ENCODE measurements at places on chromosomes 16 and 17.

GRCh38 chr17:46100590-46100989 lies 92.6 kb downstream of the KANSL1 start:
- no peak for DNase-seq

GRCh38 chr16:28977703-28978662 lies 3.4 kb downstream of the SPNS1 start:
- DNase-seq: no peak

DNA sequence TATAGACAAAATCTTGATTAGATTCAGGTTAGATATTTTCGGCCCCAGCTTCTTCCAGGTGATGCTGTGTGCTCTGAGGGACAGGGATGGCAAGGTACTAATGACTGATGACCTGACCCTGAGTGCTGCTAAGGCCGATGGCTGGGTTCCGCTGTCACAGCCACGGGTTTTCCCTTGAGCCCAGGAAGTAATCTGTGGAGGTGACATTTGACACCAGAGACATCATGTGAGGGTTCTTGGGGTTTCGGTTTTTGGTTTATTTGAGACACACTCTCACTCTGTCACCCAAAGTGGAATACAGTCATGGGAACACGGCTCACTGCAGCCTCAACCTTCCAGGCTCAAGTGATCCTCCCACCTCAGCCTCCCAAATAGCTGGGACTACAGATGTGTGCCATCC lies 9.8 kb downstream of the OTOP3 start:
- no peak for DNase-seq

DNA sequence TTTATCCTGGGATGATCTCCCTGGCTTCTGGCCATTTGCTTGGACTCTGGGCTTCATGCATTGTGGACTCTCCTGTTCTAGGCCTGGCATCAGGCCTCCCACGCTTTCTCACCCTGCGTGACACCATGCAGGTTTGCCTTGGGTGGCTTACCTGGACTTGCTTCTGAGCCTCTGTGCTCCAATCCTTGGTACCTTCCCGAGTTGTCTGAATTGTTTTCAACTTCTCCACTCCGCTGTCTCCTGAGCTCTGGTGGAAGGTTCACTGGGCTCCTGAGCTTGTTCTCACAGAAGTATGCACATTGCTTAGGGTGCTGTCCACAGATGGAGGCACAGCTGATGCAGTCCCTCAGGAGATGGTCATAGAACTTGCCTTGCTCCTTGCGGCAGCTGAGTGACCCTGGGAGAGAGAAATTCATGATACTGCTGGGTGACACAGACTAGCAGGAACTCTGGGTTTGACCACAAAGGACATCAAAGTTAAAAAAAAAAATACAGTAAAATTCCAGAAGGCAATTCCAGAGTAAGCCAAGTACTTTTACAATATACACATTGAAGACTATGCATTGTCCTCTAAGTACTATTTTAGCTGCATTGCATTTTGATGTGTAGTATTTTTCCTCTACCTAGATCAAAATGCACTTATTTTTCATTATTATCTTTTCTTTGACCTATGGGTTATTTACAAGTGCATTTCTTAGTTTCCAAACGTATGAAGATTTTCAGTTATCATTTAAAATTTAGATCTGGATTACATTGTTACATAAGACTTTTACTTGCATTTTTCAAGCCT lies 23.1 kb downstream of the TNFRSF13B start:
- no peak for DNase-seq

GRCh38 chr16:74650966-74651567 lies 15.6 kb downstream of the RFWD3 start:
- no peak for DNase-seq

DNA sequence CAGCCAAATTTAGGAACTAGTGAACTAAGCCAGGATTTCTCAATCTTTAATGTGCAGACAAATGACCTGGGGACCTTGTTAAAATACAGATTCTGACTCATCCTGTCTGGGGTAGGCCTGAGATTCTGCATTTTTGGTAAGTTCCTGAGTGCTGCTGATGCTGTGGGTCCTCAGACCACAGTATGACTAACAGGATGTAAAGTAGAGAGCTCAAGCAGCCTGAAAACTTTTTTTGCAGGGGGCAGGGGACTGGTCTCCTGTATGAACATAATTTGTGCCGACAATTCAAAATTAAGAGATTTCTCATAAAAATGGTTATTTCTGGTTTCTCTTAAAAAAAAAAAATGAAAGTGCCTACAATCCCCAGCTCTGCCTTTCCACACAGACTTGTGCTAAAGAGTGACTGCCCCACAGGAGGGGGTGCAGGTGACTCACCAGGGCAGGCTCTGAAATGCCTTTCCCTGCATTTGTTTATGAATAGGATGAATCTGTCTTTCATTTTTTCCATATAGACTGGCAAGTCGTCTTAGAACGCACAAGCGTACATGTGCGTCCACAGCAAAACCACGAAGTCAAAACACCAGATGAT lies 271.5 kb downstream of the PHKB start:
- no peak for DNase-seq

GRCh38 chr16:31138621-31139578 lies 3.4 kb upstream of the PRSS8 start:
- no peak for DNase-seq

- DNase-seq: no peak
Measured at GRCh38 chr17:28534740-28535375, 17.6 kb downstream of the UNC119 start.

DNA sequence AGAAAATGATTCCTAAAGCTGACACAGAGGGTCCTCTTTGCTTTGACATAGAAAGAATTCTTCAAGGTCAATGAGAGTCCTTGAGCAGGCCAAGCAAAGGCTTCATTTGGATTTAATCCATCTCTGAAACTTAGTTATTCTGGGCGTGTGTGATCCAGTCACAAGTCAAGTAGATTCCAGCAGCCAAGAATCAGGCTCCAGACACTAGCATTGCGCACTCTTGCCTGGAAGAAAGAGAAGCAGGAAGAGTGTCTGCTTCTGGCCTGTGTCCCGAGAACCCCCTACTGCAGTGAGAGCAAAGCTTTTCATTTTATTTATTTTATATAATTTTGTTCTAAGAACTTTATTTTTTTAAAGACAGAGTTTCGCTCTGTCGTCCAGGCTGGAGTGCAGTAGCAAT lies 88.2 kb upstream of the CACNG5 start:
- no peak for DNase-seq

- DNase-seq: no peak
Measured at GRCh38 chr17:6240601-6241000, 170.4 kb downstream of the WSCD1 start.

GRCh38 chr17:13084420-13084819 lies 66.6 kb upstream of the ELAC2 start:
- no peak for DNase-seq

- no peak for DNase-seq
Measured at GRCh38 chr16:3474136-3474779, 21.0 kb downstream of the C16orf90 start.

DNA sequence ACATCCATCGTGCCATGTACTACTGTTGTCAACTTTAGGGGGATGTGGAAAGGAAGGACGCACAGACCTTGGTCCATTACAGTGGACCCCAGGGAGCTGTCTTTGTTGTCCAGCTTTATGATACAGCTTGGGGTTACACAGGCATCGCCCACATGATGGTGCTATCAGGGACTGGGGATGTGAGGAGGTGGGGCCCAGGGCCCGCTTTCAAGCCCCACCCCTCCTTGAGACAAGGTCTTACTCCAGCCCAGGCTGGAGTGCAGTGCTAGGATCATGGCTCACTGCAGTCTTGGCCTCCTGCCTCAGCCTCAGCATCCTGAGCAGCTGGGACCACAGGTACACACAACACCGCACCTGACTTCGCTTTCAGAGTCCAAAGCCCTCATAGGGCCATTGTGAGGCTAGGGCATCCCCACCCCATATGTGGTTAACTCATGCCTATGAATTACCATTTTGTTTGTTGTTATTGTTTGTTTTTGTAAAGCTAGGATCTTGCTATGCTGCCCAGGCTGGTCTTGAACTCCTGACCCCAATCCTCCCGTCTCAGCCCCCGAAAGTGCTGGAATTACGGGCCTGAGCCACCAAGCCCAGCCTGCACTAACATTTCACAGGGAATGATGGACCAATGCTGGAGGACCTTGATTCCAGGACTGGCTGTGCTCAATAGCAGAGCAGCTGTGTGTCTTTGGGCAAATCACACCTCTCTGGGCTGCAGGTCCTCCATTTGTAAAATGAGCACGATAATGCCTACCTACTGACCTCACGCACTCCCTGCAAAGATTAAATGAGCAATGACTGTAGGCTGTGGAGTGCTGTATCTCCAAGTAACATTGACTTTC lies 17.2 kb downstream of the ST3GAL2 start:
- no peak for DNase-seq

DNA sequence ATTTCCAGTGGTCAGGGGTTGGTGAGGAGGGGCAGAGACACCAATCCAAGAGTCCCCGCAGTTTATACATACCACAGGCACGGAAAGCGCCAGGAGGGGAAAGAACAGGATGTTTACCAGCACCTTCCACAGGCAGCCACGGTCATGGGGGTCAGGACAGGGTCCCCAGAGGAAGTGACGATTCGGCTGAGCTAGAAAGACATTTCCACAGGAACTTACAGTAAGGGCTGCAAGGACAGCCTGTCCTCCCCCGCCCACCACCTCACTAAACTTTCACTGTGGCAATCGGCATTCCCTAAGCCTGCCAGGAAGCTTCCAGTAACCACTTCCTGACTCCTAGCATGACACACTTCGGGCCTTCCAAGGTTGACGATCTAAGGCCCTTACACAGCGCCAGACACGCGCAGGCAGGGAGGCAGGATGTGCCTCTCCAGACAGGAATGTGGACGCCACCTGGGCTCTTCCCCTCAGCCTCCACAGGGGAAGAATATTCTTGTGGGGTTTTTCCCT lies 1.2 kb upstream of the MT2A start:
- DNase-seq: no peak

GRCh38 chr17:20059728-20060188 lies 50.6 kb downstream of the SPECC1 start:
- DNase-seq: no peak

GRCh38 chr17:79017546-79018369 lies 6.2 kb upstream of the C1QTNF1 start:
- DNase-seq: no peak

DNA sequence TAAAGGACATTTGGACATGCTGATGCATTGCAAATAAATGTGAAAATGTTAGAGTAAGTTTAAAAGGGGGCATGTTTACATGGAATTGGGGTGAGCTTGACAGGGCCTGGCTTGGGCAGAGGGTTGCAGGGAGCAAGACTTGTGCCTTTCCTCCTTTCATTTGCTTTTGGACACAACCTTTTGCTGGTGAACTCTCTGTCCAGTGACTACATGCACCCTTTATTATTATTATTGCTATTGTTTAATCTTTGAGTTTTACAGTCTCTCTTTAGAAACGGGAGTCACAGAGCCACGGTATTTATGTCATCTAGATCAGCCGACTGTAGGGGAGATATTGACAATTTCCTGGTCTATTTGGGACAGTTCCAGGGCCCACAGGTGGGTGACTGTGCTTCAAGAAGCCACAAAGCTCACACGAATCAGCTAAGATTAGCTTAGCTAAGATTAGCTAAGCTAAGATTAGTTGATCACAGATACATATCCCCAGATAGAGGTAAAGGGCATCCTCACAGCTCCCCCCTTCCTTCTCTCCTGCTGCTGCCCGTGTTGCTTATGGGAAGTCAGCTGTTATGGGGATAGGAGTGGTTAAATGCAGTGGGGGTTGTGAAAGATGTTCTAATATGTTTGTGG lies 28.9 kb upstream of the ETV4 start:
- DNase-seq: no peak

GRCh38 chr17:14169287-14169686 lies 67.4 kb downstream of the CDRT15 start:
- no peak for DNase-seq

DNA sequence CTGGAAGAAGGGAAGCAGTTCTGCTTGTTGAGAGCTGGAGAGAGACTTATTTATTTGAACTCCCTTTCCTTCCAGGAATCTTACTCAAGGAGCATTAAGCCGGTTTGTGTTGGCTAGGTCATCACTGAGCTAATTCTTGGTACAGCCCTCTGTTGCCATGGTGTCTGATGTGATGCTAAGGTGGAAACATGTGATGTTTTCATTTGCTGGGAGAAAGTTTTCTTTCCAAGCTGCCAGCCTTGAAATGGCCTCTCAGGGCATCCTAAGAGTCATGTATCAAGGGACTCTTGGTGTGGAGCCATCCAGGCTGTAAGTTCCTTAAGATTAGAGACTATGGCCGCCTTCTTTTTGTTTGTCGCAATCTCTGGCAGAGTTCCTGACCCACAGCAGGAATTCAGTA lies 4.2 kb downstream of the PSKH1 start:
- no peak for DNase-seq

GRCh38 chr16:48999044-48999443 lies 282.6 kb downstream of the CBLN1 start:
- DNase-seq: no peak

GRCh38 chr17:40318830-40319391 lies 9.9 kb downstream of the RARA start:
- no peak for DNase-seq

- DNase-seq: no peak
Measured at GRCh38 chr16:20911361-20911760, 10.8 kb downstream of the LYRM1 start.

GRCh38 chr16:23836404-23837311 lies 875 bp downstream of the PRKCB start:
- no peak for DNase-seq

- peak; percentile 3 for DNase-seq
Measured at GRCh38 chr16:24075931-24076716, 180.0 kb upstream of the CACNG3 start.

DNA sequence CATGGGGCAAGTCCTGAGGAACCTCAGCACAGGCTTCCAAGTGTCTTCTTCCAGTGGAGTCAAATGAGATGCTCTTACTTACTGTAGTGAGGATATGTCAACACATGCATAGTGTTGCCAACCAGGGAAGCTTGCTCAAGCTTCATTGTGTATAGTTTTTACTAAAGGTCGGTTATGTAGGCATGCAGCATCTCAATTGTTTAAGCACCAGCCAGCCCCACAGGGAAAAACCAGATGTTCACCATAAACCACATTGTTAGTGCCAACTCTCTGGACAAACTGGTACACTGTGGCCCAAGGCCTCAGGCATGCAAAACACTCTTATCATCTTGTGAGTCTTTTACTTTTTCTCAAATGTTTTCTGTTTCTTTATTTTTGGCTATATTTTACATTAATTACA lies 152.1 kb downstream of the PHKB start:
- DNase-seq: no peak

- DNase-seq: no peak
Measured at GRCh38 chr17:12730931-12731521, 58.3 kb upstream of the ARHGAP44 start.
